OCI-M1 (cell line): ENCODE measurements at places on chromosomes 1 and 21.
A peak's percentile ranks its signal among the peaks of the same experiment; 100 is the strongest.

DNA sequence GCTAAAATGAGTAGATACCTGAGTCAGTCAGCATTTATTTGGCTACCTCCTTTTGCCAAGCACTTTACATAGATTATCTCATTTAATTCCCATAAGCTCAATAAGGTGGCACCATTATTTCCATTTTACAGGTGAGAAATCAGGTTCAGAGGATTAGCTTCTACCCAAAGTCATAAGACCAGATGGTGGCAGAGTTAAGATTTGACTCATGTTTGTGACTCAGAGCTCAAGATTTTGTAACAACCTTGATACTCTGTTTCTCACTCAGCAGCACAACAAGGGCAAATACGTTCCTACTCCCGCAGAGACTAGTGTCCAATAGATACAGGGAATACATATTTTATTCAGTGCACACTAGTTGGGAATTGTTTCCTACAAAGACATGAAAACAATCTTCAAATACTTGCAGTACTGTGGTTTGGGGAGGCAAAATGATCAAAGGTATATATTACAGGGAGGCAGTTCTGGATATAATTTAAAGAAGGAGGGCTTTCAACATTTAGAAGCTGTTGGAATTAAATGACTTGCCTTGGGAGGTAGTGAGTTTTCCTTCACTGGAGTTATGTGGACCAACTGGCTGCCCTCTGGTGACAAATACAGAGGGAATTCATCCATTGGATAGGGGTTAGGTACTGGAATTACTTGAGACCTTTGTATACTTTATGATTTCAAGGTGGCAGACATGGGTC lies 3.6 kb downstream of the LEPR start:
- peak; percentile 26 for DNase-seq

DNA sequence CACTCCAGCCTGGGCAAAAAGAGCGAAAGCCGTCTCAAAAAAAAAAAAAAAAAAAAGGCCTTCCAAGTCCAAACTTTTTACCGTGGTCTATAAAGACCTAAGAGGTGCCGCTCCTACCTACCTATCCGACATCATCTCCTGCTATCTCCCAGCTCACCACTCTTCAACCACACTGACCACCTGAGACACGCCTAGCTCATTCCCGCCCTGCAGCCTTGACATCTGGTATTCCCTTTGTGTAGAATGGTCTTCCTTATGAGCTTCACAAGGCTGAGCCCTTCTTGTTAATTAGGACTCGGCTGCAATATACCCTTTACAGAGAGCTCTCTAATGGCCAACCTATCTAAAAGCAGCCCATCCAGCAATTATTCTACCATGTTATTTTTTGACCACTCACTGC lies 680 bp downstream of the MAGOH start:
- DNase-seq: no peak

GRCh38 chr21:41706263-41706639 lies 60.6 kb downstream of the RIPK4 start:
- no peak for DNase-seq

DNA sequence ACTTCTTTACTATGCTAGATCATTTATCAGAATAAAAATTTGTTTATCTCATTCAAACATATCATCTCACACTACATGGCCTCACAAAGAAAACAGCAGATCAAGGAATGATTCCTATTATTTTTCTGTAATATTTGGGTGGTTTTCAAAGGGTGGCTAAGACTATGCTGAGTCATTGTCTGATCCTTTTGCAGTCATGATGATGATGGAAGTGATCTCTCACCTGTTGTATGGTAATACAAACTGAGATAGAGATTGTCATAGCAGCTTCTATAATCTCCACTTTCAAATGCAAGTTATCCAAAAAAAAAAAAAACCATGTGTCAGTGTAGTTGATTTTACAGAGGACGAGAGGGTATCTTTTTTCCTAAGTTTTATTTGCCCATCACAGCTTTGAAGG lies 37.2 kb upstream of the GBP5 start:
- peak; percentile 40 for DNase-seq

DNA sequence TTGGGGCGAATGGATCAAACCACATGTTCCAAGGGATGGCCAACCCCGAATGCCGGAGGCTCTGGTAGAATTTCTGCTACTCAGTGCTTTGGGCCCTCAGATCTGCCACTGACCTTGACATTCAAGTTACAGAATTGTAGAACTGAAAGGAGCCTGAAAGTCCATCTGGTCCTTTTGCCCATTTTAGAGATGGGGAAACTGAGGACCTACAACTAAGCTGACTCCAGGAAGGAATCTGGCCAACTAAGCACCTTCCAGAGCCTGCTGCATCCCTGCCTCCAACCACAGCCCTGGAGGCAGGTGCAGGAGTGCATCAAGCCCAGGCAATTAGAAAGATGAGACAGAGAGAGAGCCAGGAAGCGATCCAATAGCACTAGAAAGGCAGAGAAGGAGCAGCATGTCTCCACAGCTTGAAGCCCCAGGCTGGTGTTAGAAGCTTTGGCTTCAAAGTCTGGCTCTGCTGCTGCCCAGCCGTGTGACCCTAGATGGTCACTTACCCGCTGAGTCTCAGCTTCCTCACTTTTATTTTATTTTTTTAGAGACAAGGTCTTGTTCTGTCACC lies 1.3 kb upstream of the CTRC start:
- DNase-seq: no peak

DNA sequence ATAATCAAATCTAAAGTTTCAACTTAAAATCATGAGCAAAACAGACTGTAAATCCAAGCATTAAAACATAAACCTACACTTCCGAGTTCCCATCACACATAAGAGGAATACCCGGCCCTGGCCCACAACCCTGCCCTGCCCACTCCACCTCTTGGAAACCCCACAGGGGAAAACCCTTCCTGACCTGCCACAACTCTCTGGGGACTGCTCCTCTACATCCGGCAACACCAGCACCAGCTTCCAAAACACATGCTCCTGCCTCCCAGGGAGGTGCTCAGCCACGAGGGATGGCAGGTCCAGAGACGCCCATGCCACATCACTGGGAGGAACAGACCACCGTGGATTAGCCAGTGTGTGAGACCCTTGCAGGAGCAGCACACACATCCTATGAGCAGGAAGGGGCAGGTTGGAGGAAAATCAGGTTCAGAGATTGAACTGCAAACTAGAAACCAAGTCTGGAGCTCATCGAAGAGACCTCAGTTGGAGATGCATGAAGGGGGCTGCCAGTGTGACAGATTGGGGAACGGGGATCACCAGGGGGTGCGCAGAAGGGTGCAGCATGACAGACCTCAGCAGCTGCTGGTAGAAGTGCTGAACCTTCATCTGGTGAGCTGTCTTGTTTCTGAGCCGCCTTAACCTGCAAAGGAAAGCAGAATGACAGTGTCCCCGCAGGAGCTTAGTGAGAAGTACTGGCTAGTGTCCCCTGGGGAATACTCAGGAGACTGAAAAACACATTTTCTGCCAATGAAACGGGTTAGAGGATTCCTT lies 25.8 kb upstream of the LSS start:
- DNase-seq: no peak

DNA sequence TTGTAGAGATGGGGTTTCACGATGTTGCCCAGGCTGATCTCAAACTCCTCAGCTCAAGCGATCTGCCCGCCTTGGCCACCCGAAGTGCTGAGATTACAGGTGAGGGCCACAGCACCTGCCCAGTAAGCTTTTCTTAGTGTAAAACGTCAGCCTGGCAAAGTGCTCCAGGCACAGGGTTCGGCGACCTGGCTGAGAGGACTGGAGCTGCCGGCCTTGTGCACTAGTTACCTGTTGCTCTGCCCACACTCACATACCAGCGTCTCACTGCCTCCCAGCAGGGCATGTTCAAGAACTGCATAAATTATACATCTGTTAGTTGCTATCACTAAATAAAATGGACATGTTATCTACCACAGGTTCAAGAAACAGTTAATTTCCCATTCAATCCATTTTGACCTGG lies 55.2 kb downstream of the DEGS1 start:
- no peak for DNase-seq

GRCh38 chr1:110477041-110477440 lies 26.1 kb downstream of the PROK1 start:
- peak; percentile 46 for DNase-seq

DNA sequence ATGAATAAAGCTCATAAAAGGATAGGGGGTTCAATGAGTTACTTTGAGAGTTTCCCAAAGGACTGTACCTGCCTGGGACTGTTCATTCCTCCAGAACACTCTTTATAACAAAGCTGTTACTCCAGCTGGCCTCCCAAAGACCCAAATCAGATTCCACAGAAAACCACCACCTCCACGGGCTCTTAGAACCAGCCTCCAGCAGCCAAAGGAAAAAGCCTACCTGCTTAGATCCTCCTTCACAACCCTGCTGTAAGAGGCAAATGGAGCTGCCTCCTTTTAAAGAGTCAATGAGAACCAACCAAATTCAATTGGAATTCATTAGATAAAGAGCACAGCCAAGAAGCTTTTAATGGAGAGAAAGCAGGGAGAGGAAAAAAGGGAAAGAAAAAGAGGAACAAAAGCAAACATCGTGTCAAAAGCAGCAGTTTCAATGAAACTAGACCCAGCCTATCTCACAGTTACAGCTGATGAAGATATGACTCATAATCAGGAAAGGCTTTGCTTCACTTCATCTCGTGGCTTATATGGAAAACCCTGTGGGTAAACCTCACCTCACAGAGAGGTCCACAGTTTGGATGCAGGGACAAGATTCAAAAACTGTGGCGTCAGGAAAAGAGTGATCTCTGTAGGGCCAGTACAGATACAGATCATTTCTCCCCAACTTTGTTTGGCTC lies 27.8 kb upstream of the FMO4 start:
- peak; percentile 90 for DNase-seq

GRCh38 chr1:200699871-200700270 lies 30.2 kb upstream of the DDX59 start:
- no peak for DNase-seq

DNA sequence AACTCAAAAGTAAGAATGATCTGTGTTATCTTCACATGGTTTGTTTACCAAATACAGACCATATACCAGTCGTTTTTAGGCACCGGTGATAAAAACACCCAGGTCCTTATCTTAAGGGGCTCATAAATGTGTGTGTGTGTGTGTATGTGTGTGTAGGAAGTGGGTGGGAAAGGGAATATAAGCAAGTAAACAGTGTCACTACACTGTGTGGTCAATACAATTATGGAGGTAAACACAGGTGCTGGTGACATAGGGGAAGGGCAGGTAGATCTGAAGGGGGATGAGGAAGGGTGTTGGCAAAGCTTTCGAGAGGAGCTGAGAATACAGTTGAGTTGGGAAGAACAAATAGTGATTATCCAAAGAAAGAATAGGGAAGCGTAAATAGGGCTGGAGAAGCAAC lies 19.1 kb upstream of the MRPS6 start:
- no peak for DNase-seq
